ENCODE measurements at places on chromosomes 7 and 10.

- DNase-seq = no peak
Observed at GRCh38 chr10:90526721-90527120, 331.1 kb downstream of the HTR7 start.

GRCh38 chr10:65796472-65796871, 1129.4 kb upstream of the LRRTM3 start:
- DNase-seq = no peak

- no peak for DNase-seq
Observed at GRCh38 chr10:133125901-133126300, 34.1 kb upstream of the KNDC1 start.

DNA sequence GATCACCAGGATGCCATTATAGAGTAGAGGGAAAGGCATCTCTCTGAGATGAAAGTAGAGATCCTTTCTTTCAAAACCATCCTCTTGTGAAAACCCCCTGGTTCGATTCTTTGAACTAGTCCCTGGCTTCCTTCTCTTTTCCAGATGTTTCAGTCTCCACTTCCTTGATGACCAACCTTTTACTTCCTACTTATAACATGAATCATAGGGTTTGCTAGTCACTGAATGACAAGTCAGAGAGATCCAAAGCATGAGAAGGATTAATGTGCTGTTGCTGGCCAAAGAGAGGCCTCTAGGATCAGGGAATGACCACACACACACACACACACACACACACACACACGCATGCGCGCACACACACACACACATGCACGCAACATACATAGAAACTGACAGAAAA, 161.1 kb upstream of the FRMD4A start:
- DNase-seq = no peak

- no peak for DNase-seq
Observed at GRCh38 chr10:48445932-48446331, 139.5 kb downstream of the MAPK8 start.

DNA sequence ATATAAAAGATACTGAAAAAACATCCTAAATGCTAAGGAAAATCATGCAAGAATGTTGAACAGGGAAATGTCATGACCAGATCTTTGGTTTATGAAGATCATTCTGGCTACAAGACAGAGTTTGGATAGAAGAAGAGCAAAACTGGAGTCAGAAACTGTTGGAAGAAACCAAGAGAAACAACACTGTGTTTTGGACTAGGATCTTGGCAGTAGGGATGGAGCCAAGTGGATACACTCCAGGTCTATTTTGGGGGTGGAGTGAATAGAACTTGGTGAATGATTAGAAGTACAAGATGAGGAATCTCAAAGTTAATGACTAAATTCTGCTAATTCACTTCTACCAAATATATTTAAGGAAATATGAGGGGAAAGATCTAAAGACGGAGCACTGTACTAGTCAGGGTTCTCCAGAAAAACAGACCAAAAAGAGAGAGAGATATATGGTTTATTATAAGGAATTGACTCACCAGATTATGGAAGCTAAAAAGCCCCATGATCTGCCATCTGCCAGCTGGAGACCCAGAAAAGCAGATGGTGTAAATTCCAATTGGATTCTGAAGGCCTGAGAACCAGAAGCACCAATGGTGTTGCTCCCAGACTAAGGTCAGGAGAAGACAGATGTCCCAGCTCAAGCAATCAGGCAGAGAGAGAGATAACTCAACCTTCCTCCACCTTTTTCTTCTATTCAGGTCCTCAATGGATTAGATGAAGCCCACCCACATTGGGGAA, 254.9 kb downstream of the TRIL start:
- DNase-seq = no peak

DNA sequence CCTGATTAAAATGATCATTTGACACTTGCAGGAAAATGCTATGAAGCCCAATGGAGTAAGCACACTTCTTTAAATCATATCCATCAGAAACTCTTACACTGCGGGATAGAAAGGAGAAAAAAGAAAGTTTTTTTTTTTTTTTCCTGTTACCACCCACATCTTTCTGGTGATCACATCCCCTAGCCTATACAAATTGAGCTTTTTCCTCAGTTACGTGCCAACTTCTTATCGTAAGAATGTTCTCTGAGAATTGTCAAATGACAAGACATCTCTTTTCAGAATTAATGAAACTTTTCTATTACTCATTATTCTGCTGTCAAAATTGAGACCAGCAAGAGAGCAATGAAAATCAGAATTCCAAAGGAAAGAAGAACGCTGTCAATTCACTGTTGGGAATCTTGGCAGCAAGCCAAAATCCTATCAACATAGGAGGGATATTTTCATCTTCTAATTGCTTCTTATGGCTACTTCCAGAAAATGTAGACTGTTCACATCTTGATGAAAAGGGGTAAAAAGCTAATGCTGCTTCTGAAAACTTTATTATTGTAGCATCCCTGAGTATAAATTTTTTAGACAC, 179.5 kb downstream of the ADAM12 start:
- DNase-seq = no peak

DNA sequence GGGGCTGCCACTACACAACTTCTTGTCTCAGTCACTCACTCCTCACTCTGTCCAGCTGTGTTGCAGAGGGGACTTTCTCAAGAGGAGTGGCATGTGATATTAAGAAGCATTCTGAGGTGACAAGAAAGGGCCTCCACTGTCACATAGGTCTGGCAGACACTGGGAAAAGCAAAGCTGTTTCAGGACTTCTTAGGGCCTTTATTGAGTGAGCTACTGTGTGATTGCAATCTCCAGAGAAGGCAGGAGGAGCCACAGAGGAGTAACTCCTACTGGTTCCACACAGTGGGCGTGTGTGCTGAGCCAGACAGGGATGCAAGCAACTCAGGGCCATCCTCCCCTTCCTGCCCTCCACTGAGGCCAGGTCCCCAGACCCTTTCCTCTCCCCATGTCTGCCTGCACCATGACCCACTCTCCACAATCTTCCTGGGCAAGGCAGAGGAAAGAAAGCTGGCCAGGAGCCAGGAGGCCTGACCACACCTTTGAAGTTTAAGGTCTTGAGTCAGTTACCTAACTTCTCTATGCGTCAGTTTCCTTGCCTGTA, 262.0 kb upstream of the ZMIZ1 start:
- DNase-seq = no peak

DNA sequence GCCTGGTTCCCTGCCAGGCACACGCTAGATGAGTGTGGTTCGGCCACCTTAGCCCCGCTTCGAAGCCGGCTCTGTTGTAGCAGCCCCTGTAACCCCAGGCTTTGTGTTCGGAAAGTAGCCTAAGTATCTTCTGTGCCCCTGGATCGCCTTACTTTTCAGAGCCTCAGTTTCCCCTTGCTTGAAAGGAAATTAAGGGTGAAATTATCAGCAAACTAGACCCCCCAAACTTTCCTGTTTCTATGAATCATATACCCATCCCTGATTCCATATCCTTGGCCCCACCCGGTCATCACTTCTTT, 312 bp downstream of the PDCD11 start:
- no peak for DNase-seq

- DNase-seq = no peak
Observed at GRCh38 chr7:44894888-44895580, 9.7 kb upstream of the PURB start.

DNA sequence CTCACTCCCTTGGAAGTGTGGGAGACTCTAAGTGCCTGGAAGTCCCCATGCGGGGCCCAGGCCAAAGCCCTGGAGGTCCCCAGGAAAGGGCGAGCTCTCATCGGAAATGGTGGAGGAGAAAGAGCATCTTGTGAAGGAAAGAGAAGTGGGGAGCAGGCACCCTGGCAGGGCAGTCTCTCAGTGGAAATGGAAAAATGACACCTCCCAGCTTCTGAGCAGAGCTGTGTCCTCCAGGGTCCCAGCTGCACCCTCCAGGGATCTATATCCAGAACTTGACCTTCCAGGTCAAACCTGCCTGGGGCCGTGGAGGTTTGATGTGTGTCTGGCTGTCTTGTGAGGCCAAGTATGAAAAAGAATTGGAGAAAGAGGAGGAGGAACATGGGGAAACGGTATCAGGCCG, 29.5 kb downstream of the PAX2 start:
- no peak for DNase-seq

- no peak for DNase-seq
Observed at GRCh38 chr7:8444468-8444769, 11.0 kb downstream of the NXPH1 start.
